ENCODE measurements at places on chromosomes 1 and 21.

GRCh38 chr21:42406866-42407265 is 3.2 kb downstream of the UBASH3A start:
- no peak for DNase-seq

DNA sequence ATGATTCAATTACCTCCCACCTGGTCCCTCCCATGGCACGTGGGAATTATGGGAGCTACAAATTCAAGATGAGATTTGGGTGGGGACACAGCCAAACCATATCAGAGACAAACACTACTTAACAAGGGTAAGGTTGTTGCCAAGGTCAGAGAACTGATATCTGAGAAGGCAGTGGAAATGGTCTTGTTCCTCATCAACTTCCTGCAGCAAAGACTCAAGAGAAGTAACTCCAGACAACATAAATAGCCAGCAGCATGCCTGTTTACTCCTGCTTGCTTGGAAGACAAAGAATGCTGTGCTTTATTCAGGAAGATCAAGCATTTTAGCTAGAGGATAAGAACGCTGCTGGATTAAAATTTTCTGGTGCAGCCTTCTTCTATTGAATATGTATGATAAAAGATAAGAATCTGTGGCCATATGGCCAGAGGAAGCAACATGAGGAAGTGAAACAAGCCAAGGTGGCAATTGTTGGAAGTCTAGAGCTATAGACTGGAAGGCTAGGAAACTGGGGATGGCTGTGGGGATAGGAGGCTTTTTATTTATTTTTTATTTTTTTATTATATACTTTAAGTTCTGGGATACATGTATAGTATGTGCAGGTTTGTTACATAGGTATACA is 36.4 kb downstream of the DDAH1 start:
- no peak for DNase-seq

DNA sequence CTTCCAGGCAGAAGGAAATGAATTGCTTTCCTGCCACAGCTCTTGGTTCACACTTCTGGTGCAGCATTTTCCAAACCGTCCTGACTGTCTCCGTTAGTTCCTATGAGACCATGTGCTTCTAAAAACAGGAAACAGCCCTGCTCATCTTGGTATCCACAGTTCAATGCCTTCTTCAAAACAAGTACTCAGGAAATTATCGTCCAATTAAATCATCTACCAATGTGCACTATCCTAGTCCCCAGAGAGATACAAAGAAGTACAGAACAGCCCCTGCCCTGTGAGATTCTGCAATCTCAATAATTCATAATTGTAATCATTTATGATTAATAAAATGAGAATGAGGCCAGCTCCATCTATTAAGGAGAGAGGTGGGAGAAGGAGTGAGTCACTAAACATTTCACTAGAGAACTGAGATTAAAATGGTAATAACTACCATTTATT is 11.2 kb downstream of the CLEC20A start:
- no peak for DNase-seq

GRCh38 chr1:226034482-226034881 is 28.0 kb upstream of the H3-3A start:
- DNase-seq: peak; percentile 97

DNA sequence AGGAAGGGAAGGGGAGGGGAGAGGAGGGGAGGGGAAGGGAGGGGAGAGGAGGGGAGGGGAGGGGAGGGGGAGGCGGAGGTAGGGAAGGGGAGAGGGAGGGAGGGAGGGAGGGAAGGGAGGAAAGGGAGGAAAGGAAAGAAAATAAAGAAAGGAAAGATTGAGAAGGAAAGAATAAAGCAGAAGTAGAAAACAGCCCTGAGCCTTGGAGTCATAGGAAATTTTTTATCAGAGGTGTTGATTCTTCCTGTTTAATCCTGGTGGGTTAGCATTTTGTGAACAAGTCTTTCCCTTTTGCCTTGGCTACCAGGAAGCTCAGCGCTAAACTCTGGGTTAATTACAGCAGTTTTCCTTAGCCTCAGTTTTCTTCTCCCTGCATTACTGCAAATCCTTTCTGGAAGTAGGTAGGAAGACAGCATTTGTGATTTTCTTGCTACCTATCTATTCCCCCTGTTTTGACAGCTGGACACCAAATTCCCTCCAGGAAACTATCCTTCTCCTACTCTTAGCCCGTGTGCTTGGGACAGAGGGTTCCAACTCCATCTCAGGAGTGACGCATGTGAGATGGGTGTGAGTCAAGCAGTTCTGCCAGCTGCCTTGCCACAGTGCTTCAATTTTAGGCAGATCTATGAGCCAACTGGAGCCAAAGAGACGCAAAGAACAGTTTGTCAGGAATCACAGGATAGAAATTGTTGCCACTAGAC is 26.9 kb downstream of the TOMM20 start:
- DNase-seq: no peak
